ENCODE measurements at places on chromosomes 7 and 10.

- DNase-seq, result no peak
These were observed 198.4 kb upstream of the KIAA1217 start for GRCh38 chr10:24010436-24010970.

DNA sequence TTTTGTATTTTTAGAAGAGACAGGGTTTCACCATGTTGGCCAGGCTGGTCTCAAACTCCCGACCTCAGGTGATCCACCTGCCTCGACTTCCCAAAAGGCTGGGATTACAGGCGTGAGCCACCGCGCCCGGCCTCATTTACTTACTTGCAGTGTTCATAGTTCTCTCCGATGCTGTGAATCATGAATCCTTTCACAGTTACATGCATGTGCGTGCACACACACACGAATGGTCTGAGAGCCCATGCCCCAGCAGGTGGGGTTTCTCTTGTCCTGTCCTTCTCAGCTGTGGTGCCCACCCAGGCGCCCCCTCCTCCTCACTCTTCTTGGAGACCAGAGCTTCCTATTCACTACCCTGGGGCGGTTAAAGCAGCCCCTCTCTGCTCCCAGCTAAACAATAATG is 50.6 kb downstream of the RBM17 start:
- DNase-seq, result no peak

DNA sequence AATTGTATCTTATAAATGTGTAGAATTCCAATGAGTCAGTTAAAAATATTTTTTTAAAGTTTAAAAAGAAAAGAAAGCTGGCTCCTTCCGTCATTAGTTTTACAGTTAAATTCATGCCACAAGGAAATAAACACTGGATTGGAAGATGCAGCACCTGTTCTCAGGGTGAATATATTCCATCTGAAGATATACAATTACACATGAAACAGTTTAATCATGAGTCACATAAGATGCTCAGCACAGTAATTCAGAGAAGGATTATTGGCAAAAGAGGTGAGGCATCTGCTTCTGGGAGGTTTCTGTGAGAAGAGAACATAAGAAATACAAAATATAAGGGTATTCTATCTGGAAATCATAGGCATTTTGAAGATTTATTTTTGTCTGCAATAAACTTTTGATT is 376.5 kb upstream of the SORCS1 start:
- no peak for DNase-seq

DNA sequence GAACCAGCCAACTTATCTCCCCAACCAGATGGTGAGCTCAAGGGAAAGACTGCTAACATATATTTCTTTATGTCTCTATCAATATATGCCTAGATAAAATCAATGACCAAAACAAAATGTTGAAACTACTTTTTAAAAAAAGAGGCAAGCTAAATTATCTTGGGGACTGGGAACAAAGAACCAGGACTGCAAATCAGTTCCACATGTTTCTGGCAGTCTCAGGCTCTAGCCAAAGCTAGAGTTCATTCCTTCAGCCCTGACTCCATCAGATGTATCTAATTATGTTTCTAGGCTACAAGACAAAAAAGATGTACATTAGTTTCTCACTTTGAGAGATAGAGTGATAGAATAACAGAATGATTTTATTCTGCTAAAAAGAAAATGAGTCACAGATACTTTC is 1290.3 kb upstream of the SORCS1 start:
- no peak for DNase-seq

- no peak for DNase-seq
These were observed 22.3 kb downstream of the SMURF1 start for GRCh38 chr7:99121496-99122021.

- no peak for DNase-seq
These were observed 74.6 kb upstream of the FRMD4A start for GRCh38 chr10:14405076-14406065.

- DNase-seq, result no peak
These were observed 6.1 kb downstream of the DBF4 start for GRCh38 chr7:87882151-87882937.

- no peak for DNase-seq
These were observed 95.5 kb downstream of the CCDC71L start for GRCh38 chr7:106565428-106565827.

GRCh38 chr10:69897999-69898398 is 96.3 kb downstream of the COL13A1 start:
- DNase-seq, result no peak

DNA sequence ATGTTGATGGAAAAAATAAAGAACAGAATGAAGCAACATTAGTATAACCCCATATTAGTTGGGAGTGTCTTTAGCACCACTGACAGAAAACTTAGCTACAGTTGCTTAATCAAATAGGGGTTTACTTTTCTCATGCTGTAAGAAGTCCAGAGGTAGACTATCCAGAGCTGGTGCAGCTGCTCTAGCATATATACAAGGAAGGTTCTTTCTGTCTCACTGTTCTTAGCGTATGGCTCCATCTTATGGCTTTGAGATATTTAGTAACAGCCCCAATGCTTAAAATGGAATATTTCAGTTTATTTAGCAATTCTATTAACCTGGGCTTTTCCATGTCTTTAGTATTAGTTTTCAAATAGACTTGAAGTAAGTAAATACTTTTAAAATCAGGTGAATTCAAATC is 15.2 kb upstream of the WNT2 start:
- DNase-seq, result no peak

DNA sequence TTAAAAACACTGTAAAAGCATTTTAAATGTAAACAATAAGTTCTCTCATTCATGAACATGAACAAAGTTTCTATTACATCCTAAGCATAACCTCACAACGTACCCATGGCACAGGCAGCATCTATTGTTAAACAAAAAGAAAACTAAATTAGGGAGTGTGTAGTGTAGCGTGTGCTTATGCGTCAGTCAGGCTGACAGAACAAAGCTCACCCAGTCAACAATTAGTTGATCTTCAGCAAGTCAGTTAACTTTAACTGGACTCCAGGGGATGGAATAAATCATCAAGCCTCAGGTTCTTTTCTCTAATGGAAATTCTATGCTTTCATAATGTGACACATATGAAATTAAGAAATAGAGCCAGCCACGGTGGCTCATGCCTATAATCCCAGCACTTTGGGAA is 91.6 kb upstream of the ODAD2 start:
- no peak for DNase-seq

GRCh38 chr7:133619491-133619890 is 366.6 kb downstream of the EXOC4 start:
- DNase-seq, result no peak

- no peak for DNase-seq
These were observed 163.1 kb upstream of the AGR3 start for GRCh38 chr7:17044861-17045260.

- no peak for DNase-seq
These were observed 34.2 kb downstream of the SLC18A2 start for GRCh38 chr10:117275121-117275520.

DNA sequence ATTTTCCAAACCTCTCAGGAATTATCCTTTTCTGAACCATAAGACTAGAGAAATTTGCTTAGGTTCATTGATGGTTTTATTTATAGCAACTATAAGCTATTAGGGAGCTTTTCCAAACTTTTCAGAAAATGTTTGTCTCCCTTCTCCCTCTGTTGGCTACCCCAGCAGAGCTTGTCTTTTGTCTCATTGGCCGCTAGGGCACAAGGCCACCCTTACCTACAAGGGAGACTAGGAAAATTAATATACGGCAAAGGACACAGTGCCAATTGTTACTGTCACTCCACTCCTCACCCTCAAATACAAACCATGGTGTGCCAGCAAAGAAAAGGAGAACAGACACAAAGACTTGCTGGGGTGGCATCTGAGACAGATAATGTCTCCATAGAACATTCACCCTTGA is 471.4 kb downstream of the XPNPEP1 start:
- DNase-seq, result no peak

Measured in ELF-1 (cell line).